ENCODE measurements at places on chromosomes 6 and 20. TPM values are rescaled to one million over a fixed set of nuclear protein-coding genes. Genes with fewer than 3 reads are reported as not detected.

Gene LY6G6F
- not detected for polyA plus RNA-seq

DNA sequence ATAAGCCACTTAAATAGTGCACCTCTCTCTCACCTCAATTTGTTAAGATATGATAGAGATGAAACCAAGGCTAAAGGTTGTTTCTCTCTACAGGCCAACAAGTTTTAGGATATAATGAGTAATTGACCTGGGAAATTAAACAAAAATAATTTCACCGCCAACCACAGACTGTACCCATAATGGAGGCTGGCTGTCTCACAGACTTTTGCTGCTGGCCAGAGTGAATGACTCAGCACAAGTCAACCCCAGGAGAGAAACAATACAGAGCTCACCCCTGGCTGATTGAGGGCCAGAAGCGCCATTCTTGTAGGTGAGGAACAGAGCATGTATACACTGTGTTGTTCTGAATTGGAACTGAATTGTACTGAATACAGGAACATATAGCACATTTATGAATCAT lies 99.9 kb downstream of the CAP2 start:
- peak; percentile 30 for DNase-seq

Gene ZC3H12D
- polyA plus RNA-seq: 0.02 TPM

DNA sequence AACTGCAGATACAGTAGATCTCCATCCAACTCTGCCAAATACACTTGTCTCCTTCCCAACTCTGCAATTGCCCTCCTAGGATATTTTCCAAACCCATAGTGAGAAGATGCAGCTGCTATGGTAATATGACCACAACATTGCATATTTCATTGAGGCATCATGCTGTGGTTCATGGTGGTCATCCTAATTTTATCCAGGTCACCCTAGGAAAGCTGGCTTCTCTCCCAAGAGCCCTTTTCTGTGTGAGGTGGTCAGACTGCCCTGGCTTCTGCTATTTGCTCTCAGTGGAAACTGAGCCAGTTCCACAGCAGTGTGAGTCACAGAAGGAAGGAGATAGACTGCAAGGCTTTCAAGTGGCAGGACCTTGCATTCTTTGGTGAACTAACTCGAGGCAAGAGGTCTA lies 5.5 kb downstream of the OGFRL1 start:
- peak; percentile 69 for DNase-seq

Gene SLC32A1
- not detected for polyA plus RNA-seq

DNA sequence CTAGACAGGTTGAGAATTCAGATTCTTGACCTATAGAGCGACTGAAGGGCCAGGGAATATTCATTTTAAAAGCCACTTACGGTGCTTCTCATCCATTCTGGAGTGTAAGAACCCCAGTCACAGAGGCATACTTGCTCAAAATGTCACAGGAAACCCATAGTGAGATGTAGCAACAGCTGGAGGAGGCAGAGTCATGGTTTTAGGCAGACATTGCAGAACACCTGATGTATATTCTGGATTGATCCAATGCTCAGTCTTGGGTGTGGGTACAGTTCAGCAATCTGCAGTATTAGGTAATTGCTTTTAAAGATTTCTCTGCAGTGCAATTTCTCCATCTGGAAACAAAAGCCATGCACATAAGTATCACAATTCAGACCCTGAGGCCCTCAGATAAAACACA lies 137.4 kb upstream of the SLC22A23 start:
- DNase-seq: no peak

DNA sequence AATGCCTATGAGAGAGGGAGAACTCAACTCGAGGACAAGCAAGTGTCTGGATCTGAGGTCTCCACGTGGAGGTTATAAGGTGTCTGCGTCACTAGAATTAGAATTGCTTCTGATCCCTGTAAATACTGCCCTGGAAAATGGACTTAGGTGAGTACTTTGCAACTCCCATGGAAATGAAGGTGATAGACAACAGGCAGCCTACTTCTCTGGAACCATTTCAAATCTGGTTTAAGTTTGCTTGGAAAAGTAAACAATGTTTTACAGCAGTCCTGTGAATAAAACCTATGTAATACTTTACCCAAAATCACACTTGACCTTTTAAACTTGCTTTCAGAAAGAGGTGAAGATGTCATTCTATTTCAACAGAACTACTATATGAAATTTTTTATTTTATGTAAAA lies 70.1 kb upstream of the TENT5A start:
- DNase-seq: no peak

DNA sequence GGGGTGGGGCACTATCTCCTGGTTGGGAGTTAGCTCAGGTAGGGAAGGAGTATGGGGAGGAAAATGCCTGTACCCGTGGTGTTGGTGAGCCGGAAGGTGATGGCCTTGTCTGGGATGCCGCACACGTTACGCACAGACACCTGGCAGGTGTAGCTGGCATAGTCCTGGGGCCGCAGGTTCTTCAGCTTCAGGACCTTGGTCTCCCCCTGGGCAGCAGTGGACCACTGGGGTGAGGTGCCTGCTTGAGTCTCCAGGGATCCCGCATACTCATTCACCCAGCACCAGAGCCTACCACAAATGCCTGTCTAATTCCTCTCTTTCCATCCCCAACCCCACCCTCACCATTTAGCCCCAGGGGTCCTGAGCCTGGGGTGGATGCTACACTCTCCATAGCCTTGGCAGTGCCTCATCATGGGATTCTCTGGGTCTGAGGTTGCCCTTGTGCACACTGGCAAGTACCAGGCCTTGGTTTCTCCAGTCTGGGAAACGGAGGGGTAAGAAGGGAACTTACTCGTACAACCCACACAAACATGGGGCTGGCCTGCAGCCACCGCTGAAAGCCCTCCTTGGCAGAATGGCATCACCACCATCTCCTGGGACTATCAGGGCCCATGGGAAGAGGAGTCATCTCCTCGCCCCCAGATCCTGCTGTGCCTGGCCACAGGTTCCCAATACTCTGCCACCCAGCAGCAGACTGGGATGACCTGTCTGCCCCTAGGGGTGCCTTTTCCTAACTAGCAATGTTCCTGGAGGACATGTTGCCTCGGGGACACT lies 42.8 kb downstream of the MDGA1 start:
- DNase-seq: no peak

- no peak for DNase-seq
Measured at GRCh38 chr6:43842231-43842794, 72.3 kb downstream of the VEGFA start.

- no peak for DNase-seq
Measured at GRCh38 chr6:168989421-168989820, 264.2 kb downstream of the THBS2 start.

DNA sequence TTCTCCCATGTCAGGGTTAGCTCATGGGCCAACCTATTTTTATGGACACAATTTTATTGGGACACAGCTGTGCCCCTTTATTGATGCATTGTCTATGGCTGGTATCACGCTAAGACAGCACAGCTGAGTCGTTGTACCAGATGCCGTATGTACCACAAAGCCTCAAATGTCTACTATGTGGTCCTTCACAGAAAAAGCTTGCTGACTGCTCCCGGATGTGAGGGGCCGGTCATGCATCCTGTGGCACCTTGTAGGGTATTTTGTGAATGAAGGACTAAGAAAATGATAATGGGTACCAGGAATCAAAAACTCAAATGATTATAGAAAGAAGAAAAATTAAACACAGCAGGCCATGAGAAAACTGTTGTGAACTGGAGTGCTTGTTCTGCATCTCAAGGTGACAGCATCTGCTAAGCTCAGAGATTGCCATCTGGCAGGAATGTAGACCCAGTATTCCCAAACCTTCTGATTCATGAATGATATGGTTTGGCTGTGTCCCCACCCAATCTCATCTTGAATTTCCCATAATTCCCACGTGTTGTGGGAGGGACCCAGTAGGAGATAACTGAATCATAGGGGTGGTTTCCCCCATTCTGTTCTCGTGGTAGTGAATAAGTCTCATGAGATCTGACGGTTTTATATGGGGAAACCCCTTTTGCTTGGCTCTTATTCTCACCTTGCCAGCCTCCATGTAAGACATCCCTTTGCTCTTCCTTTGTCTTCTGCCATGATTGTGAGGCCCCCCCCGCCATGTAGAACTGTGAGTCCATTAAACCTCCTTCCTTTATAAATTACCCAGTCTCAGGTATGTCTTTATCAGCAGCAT lies 248.5 kb downstream of the TSHZ2 start:
- no peak for DNase-seq

Gene SLC52A3
- polyA plus RNA-seq: not detected

DNA sequence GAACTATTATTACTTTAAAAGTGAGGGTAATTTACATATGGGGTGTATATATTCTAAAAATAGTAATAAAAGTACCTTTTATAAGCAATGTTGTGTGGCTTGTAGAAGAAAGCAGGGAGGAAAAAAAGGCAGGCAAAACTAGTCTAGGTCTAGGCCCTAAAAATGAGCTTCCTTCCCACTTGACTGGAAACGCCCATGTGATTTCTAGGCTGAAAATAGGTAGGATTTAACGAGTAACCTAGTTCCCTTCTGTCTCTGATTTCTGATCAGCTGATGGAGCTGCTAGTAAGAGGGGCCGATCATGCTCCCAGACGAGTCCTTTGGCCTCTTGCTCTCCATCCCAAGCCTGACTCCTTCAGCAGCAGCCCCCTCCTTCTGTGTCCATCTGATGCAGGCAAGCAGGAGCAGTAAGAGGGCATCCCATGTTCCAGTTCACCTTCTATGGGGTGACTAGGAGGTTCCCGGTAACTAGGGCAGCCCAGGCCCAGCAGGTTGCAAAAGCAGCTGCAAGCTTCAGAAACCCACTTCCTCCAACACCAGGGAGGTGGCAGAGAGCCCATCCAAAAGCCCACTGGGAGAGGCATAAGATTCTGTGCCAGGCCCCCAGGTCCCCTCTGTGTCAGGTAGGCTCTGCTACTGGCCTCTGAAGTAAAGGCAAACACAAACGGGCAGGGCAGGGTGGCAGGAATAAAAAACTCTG lies 24.4 kb downstream of the TBC1D20 start:
- no peak for DNase-seq

Gene FOXQ1
- 0.07 TPM for polyA plus RNA-seq

DNA sequence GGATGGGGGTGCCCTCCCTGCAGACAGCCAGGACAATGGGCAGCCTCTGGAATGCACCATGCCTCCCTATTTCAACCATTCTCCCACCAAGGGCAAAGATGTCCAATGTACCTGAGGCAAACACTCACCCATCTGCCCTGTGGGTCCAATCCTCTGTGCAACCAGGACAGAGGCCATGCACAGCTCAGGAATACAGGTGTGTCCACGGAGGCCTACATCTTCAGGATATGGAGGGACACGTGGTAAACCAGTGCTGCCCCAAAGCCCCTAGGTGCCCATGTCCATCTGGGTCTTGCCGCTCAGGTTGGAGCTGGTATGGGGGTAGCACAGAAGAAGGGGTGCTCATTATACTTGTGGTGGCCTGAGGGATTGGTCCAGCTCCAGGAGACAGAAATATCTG lies 20.4 kb upstream of the TAF8 start:
- no peak for DNase-seq

GRCh38 chr6:36776167-36776566 lies 63.1 kb downstream of the CPNE5 start:
- no peak for DNase-seq

DNA sequence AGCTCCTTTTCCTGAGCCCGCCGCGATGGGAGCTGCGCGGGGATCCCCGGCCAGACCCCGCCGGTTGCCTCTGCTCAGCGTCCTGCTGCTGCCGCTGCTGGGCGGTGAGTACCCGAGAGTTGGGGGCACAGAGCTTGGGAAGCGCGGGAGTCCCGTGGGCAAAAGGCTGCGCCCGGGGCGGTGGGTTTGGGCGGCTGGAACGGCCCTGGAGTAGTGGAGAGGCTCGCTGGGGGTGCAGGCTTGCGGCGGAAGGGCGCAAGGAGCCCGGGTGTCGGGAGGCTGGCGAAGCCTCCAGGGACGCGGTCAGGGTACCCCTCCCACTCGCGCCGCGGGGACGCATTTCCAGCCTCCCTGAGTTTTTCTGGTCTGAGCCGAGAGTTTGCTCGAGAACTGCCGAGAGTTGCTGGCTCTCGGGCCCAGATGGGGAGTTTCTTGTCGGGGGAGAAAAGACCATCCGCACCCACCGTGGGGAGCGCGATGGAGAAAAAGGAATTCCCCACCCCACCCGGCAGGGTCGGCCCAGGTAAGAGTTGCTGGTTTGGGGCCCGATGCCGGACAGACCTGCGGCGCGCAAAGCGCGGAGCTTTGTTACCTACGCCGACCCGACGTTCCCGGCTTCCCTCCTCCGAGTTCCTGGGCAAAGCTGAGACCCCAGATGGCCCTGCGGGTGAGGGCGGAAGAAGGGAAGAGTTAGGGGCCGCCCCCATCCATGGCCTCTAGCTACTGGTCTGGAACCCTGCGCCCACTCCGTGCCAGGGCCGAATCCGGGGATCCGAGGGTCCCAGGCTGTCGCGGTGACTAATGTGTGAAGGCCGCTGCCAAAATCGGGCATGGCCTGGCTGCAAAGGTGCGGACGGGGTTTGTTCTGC lies 584 bp downstream of the PTK7 start:
- DNase-seq: no peak

GRCh38 chr20:24206995-24207394 lies 218.4 kb upstream of the GGTLC1 start:
- DNase-seq: no peak

DNA sequence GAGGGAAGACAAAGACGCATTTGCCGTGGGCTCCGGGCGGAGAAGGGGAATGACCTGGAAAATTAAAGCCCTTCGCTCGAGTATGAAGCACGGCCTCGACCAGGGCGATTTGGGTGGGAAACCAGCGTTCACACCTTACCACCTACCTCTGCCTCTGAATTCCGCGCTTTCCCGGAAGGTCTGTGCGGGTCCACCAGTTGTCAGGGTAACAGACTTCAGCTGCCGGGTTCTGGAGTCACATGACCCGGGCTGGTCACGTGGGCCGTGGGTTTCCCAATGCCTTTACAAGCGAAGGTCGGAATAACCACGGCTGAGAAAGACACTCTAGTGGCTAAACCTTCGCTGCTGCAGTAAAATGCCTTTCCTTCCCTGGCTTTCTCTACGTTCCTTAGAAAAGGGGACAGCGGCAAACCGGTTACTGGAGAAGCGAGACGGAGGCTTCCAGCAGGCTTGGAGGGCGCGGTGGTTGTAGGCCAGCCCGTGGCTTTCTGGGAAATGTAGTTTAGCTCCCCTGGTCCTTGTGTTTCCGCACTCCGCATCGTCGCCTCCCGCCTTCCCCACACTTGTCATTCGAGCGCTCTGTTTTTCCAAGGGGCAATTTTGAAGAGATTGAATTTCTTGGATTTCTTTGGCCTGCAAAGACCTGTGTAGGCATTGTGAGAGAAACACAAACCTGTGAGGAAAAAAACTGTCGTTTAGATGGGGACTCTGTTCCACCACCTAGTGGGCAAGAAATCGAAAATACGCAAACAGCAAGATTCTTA lies at the start of gene CEP162:
TSS of gene CEP162 (minus strand) at position 210 of the 764 bp plus-strand sequence. CDS start 1,250 bp downstream, outside the sequence.
- peak; percentile 57 for DNase-seq

DNA sequence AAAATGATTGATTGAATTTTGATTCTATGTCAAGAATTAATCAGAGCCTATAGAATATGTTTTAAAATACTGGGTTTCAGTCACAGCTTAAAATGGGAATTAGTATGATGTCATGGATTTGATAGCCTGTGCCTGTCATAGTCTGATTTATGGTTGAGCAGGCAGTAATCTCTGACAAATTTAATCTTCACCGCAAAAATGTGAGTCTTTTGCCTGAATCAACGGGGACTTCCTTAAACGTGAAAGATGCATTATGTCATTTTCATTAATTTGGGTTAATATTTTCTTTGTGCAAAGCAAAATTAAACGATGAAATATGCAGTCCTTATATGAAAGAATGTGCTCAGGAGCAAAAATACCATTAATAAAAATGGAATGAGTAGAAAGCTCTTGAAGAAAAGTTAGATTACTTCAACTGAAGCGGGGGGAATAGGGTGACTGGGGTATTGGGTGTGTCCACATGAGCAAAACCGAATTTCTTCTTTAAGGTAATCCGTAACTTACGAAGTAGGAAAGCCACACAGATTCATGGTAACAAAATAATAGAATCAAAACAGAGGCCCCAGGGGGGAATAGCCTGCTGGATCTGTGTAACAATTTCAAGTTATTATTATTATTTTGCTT lies 339.6 kb upstream of the NOX3 start:
- DNase-seq: no peak
